ENCODE measurements at places on chromosomes 6 and 20.

DNA sequence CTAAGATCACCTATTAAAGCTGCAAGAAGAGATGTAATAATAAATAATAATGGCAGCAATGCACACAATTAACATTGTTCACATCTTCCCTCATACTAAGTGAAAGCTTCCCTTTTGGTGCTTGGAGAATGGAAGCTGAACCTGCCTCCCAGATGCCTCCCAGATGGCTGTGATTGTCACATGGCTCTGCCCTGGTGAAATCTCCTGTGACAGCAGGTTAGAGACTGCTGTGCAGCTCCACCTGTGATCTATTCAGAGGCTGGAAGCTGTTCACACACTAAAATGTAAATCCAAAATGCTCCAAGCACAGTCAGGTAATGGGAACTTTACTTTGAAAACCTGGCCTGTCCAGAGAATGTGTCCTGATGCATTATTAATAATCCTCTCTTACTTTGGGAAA, 41.7 kb upstream of the RGS17 start:
- DNase-seq, result no peak

DNA sequence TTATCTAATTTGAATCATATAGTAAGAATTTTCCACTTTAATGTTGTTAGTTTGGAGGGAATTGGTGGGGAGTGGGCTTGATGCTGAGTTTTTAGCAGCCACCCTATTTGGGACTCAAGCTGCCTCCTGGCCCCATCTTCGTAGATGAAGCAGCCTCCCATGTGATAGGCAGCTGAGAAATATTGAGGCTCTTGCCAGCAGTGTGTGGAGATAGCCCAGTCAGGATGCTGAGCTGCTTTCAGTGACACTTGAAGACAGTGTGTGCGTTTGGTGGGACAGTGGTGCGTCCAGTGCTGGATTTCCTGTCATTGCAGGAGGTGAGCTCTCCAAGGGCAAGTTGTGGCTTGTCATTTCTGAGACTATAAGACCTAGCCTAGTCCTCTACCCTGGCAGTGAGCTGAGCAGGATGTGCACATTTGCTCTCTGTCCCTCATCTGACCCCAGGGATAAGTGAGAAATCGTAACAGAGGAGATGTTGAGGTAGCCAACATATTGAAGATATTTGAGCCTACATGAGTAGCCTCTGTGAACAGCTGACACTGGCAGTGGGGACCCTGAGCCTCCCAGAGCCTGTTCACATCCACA, 47.9 kb upstream of the RNF8 start:
- no peak for DNase-seq

GRCh38 chr6:139625998-139626975, 251.8 kb upstream of the CITED2 start:
- no peak for DNase-seq

DNA sequence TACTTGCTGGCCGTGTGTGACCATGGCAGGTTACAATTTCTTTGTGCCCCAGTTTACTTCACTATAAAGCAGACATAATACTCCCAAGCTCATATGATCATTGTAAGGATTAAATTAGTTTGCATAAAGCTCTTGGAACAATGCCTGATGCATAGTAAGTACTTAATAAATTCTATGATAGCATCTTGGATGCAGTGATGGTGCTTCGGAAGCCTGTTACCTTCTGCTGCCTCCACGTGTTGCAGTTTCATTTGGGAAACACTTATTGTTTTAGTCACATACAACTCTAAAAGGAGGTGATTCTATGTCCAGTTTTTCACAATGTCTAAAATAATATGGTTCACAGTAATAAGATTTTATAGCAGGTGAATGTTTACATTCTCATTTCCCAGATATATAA, 343.9 kb downstream of the NRN1 start:
- no peak for DNase-seq

- no peak for DNase-seq
Measured at GRCh38 chr20:60271597-60271996, 313.4 kb downstream of the CDH26 start.

GRCh38 chr6:126069449-126069848, 83.1 kb downstream of the TRMT11 start:
- DNase-seq, result no peak

DNA sequence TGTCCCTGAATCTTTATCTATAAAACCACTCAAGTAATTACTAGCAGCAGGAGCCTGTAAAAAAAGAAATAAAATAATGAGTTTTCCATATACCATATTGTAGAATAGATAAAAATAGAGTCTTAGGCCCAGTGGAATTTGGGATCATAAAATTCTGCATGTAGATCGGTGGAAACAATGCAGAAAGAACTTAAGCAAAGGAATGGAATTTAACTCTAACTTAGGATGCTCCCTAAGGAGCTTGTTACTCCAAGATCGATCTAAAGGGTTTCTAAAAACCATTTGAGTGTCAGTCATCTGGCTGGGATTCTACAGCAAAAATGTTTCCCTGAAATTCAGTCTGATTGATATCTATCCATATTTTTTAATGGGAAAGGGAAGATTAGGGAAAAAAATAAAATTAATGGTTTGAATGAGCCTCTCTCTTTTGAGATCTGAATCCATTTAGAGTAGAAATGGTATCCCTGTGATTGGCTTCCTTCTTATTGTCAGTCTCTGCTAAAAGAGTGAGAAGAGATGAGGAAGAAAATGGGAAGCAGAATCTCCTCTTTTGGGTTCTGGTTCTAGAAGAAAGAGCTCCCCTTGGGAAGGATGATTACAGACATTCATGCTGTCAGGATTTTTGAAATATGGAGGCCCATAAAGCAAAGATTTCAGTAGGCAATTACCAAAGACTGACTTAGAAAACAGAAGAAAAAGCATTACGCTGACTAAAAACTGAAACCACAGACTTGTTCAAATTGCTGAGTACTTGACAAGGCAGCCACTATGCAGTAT, 564.3 kb upstream of the MARCKS start:
- DNase-seq, result no peak

- no peak for DNase-seq
Measured at GRCh38 chr6:17656092-17656491, 50.6 kb downstream of the NUP153 start.

DNA sequence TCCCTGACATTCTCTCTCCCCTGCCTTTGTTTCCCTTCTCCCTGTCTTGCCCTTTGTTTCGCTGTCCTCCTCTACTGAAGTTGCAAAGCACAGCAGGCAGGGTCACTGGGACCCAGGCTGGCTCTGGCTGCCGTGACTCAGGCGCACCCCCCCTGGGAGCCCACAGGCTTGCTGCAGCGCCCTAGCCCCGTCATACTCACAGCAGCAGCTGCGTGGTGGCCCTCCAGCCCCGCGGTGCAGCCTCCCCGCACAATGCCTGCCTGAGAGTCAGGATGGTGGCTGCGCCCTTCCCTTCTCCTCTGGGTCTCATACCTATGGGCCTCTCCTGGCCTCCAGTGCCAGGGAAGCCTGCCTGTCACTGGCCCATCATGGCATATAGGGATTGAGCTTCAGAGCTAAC, 41.7 kb downstream of the TXNDC5 start:
- DNase-seq, result no peak

- DNase-seq, result no peak
Measured at GRCh38 chr20:51381557-51381956, 161.0 kb downstream of the NFATC2 start.

GRCh38 chr6:12393100-12393499, 102.9 kb downstream of the EDN1 start:
- DNase-seq, result no peak

GRCh38 chr6:154410619-154411072, 54.0 kb upstream of the IPCEF1 start:
- peak; percentile 82 for DNase-seq

DNA sequence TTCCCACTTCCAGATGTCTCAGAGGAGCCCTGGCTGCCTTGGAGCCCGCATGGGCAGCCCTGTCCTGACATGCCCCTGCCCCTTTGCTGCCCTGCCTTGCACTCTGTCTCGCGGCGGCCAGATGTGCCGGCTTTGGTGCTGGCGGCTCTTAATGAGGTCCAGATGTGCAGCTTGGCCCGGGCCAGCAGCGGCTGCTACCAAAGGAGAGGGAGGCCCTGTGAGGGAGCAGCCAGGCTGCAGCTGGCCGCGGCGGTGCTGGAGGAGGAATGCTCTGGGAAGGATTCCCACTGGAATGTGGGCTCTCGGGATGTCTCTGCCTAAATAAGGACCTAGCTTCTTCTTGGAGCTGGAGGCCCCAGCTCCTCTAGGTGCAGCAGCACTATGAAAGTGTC, 72.4 kb downstream of the FGD2 start:
- peak; percentile 94 for DNase-seq

- DNase-seq, result no peak
Measured at GRCh38 chr20:7714549-7714948, 225.7 kb downstream of the HAO1 start.

- no peak for DNase-seq
Measured at GRCh38 chr6:45654673-45655072, 276.9 kb upstream of the SUPT3H start.

DNA sequence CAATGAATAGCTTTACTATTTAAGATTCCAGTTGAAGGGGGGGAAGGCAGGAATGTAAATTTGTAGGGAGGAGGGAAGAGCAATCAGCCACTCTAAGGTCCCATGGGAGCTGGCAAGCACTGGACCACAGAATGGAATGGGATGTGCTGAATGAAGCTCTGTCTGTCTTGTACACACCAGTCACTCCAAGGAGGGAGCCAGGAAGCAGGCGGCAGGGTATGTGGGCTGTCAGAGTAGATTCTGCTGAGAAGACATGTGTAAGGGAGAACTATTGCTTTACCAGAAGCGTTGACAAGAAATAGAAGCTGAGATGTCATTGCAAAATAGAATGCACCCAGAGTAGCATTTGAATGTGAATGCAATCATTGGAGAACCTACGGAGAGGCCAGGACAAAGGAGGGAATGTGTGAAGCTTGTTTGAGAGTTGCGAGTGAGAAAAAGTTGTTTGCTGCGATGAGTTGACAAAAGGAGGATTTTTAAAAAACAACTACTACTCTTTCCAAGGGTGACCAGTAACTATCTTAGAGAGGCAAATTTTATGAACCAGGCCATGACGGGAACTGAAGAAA, 25.2 kb upstream of the PDE7B start:
- DNase-seq, result no peak

DNA sequence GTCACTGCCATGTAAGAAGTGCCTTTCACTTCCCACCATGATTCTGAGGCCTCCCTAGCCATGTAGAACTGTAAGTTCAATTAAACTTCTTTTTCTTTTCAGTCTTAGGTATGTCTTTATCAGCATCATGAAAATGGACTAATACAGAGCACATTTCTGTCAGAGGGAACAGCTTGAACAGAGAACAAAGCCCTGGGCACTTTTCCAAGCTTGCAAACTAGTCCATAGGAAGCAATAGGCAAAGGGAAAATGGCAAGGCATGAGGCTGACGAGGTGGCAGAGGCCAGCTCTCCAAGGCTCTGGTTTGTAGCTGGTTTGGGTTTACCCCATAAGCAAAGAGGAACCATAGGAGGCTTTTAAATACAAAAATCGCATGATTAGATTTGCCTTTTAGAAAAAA, 185.1 kb upstream of the HDDC2 start:
- DNase-seq, result no peak

DNA sequence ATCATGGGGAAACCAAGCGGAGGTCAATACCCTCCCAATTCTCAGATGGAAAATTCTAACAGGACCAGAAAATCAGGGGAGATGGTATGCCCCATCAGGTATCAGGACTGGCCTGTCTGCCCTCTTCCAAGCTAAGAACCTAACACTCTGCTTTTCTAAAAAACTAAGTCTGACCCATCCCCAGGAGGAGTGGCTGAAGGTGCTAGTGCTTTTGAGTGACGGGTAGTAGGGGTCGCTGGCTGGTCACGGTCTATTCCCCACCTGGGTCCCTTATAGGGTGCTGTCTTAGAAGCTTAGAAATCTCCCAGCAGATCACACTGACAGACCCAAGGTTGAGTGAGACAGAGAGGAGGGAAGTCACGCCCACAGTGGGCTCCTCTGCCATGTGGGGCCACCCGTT, 9.6 kb downstream of the ABHD16A start:
- DNase-seq, result no peak

DNA sequence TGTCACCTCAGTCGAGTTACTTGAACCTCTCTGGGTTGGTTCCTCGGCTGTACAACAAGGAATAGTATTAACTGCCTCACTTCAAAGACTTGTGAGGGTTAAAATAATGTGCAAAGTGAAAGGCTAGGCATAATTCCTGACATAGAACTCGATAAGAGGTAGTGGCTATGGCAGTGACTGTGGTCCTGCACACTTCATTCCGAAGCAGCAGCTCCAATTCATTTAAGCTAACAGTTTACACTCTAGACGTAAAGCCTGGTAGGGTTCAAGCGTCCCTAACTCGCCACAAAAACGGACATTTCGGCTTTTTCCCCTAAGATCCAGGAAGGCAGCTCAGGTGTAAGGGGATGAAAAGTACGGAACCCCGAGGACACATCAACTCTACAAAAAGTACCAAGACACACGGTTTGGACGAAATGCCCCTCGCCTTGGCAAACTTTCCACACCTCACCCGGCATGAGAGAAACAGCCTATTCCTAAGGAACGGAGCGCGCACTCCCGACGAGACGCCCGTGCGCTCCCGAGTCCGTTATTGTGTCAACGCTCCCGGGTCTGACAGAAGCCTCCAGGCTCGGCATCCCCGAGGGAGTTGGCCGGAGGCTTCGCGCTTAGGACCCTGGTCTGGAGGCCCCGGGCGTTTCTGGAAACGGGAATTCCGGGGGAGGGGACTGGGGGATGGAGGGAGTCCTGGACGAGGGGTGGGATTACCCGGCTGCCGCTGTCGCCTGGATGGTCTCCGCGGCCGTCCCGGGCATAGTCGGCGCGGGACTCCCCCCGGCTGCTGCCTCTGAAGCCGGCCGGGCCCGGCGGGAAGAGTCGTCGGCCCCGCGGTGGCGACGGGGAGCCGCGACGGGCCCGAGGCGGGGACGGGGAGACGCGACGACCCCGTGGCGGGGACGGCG, 937 bp downstream of the ZNF318 start:
- DNase-seq, result peak; percentile 62

DNA sequence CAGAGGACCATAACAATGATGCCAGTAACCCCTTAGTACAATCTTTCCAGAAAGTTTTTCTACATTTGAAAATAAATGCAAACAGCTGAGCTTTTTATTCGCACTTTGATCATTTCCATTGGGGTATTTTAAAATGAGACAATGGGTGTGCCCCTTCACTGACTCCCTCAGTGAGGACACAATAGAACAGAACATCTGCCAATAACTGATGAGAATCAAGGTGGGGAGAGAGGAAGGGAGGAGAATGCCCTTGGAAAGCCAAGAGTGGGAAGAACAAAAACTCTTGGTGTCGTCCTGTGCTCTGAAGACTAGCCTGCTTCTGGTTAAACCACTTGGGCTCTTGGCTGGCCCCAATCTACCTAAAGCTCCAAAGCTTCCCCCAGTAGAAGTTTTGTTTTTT, 66.0 kb downstream of the KIF13A start:
- no peak for DNase-seq

- DNase-seq, result no peak
Measured at GRCh38 chr6:5513408-5513807, 252.1 kb downstream of the FARS2 start.

GRCh38 chr6:143110996-143111395, 50.3 kb downstream of the AIG1 start:
- DNase-seq, result no peak
